ENCODE measurements at places on chromosomes 12 and 14.

- DNase-seq: peak; percentile 49
Observed at GRCh38 chr14:32682214-32682613, 256.5 kb upstream of the NPAS3 start.

DNA sequence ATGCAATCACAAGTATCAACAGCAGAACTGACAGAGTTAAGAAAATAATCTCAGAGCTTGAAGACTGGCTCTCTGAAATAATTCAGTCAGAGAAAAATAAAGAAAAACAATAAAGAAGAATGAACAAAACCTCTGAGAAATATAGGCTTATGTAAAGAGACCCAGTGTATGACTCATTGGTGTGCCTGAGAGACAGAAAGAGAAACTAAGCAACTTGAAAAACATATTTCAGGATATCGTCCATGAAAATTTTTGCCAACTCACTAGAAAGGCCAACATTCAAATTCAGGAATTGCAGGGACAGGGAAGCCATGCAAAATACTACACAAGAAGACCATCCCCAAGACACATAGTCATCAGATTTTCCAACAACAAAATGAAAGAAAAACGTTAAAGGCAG is 56.2 kb downstream of the APOBEC1 start:
- no peak for DNase-seq

DNA sequence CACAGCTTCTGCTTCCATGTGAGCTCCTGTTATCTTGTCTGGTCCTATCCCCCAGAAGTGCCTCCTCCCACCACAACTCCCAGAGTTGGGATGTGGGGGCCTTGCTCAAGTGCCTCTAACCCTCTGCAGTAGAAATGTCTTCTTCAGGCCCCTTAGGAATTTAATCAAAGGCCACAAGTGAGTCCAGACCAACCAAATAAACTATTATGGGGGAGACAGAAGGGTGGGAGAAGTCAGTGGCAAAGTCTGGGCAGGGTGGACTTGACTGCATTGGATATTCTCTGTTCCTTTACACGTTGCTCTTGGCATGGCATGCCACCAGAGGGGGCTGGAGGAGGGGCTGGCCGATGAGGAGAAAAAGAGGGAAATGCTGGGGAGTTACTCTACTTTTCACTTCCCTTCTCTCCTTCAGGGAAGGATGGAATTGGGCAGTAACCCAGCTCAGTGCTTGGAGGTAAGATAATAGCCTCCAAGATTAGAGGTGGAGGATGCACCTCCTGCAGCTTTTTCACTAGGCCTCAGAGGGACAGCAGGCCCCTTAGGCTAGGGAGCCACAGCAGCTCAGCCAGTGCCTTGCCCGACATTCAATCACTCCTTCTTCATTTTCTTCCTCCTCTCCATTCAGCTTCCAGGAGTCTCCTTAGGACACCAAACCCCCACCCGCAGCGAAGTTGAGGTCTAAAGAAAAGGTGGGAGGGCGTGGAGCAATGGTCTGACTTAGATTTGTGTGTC is 1.2 kb upstream of the AP1G2 start:
- peak; percentile 24 for DNase-seq

GRCh38 chr12:23666866-23667265 is 282.6 kb downstream of the SOX5 start:
- no peak for DNase-seq

DNA sequence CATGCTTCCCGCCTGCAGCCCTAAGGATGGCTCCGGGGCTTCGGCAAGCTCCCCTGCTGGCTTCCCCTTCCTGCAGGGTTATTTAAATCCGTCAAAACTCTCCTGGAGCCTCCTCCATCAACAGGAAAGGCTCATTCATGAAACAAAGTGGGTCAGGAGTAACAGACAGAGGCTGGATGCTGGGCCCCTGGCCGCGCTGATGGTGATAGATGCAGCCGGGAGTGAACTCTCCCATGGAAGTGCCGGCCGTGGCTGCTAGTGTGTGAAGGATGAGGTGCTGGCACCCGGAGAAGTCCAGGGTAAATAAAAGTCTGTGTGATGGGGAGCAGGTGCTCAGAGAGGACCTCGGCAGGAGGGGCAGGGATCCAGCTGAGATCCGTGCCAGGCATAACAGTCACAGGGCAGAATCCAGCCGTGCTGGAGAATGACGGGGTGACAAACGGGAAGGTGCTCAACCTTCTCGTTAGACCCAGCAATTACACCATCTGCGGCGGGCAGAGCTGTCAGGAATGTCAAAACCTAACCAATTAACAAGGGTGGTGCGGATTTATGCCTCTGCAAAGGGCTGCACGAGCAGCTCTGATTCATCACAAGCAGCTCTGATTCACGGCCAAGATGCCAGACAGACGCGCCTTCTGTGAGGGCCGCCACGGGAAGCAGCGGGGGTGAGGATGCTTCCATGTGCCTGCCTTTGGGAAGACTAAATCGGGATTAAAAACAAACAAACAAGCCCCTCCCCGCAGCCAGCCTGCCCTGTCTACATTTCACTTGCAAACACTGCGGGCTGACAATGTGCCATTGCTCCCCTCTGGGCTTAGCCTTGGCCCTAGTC is 55.6 kb downstream of the SYNE3 start:
- no peak for DNase-seq

DNA sequence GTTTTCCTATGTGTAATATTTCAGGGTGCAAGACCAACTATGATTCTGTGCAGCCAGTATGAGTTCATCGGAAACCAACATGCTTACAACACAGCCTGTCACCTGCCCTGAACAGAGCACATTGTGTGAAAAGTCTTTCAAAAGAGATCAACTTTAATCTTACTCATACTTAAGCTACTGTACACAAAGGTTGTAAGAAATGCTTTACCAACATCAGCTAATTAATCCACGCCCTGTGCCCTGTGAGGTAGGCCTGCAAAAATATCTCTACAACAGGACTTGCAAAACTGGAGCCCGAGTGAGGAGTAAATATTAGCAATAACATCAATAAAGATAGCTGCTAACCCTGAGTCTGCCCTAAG is 15.1 kb downstream of the APPL2 start:
- no peak for DNase-seq

DNA sequence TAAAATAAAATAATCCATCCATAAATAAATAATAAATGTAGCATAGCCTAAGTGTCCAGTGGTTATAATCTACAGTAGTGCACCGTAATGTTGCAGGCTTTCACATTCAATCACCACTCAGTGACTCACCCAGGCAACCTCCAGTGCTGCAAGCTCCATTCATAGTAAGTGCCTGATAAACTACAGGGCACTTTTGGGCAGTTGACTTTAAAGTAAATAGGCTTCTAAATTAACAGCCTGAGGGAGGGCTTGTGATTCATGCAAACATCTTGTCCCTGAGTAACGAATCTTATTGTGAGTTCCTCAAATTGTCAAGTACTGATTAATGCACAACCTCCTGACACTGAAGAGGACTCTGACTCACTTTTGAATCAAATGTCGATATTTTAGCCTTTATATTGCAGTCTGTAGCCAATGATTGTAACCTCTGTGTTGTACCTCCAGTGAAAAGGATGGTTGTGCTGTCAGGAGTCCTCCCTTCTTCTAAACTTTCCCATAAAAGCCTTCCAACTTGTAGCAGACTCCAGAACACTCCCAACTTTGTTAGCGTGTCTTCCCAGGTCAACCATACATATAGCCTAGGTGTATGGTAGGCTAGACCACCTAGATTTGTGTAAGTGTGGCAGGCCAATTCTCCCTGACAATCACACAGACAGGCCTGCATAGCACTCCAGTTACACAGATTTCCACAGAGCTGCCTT is 55.0 kb upstream of the BICD1 start:
- DNase-seq: no peak

DNA sequence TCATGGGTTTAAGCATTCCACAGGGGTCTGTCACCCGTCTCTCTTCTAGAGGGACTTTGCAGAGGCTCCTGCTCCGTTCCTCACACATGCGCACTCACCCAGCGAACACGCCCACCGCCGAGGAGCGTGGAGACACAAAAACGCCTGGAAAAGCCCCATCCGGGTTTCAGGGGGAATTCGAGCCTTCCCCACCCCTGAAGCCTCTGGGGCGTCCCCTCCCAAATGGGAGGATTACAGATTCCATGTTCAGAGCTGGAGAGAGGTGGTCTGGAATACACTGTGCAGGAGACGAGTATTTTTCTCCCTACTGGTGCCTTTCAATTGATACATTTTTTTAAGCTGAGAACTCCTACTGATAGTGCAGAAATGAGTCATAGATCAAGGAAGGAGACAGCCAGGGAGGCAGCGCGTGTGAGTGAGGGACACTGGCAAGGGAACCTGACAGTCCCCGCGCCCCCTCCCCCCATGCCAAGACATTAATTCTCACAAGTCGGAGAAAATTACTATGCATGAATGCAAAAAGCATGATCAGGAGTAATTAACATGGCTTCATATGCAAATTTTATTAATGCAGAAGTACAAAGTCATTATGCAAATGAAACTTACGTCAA is 36.9 kb downstream of the BCL11B start:
- DNase-seq: no peak

- no peak for DNase-seq
Observed at GRCh38 chr14:91254461-91254860, 10.0 kb upstream of the GPR68 start.

DNA sequence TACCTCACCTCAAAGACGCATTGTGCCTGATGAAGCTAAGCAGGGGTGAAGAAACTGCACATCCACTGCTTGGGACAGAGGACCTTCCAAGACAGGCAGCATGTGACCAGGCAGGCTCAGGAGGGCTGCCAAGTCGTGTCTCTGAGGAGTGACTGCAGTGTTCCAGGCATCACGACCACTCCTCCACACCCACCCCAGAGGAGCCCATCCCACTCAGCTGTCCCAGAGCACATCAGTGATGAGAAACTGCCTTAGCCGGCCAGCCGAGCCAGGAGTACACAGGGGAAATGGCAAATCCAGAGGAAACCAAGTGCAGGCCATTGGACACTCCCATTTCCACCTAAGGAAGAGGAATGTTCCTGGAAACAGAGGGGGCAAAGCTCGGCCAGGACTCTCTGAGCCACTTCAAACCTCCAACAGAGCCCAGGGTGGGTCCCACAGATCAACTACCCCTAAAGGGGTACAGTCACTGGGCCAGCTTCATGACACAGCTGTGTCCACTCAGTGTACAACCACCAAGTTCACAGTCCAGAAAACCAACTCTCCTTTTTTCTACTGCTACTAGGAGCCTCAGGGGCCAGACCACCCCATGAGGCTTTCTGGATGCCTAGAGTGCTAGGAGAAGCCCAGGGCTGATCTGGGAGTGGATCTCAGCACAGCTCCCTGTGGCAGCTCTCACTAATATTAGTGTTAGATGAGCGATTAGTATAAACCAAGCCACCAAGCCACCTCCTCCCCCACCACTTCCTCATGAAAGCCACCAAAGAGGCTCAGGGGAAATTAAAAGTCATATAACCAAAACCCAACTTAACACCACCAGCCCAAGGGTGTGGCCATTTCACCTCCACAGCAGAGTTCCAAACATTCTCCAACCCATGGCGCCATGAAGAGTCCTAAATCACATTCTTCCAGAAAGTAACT is 15.4 kb downstream of the PXN start:
- no peak for DNase-seq

- DNase-seq: no peak
Observed at GRCh38 chr12:23561364-23562345, 387.8 kb downstream of the SOX5 start.

DNA sequence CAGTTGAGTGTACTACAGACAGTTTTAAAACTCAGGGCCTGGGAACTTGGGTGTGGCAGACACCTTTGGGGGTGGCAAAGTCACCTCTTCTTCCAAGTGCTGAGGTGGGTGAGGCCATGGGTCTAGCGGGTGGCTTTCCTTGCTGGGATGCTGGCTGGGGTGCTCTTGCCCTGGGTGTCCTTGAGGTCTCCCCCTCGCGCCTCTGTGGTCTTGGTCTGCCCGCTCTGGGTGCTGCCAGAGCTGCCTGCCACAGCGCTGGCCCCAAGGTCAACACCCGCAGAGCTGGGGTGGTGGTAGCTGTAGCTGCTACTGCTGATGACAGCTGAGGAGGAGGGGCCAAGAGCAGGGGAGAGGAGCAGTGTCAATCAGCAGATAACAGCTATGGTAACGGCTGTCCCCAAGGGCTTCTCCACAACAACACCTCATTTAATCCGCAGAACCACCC is 6.8 kb downstream of the KRT74 start:
- no peak for DNase-seq

GRCh38 chr14:105908481-105908911 is 382.1 kb downstream of the TMEM121 start:
- DNase-seq: no peak

GRCh38 chr12:47751561-47751960 is 7.1 kb downstream of the RAPGEF3 start:
- DNase-seq: peak; percentile 59

GRCh38 chr14:75294649-75295033 is 16.0 kb downstream of the FOS start:
- DNase-seq: no peak

- no peak for DNase-seq
Observed at GRCh38 chr14:56386024-56386423, 193.6 kb upstream of the TMEM260 start.

DNA sequence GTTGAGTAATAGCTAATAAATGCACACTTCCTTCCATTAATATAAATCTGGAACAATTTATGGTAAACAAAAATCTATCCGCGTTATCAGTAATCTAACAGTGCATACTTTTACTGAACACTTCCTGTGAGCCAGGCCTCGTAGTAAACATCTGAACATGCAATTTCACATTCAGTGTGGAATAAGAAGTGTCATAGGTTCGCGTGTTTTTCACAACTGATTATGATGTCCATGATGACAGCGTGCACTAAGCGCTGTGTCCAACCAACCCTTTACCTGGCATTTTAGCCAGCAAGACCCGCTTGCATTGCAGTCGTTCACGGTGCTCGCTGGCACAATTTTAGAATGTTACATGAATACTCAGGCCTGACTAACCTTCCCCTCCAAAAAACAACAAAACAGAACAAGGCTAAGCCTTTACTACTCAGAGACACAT is 2.1 kb downstream of the PNMA1 start:
- DNase-seq: no peak

DNA sequence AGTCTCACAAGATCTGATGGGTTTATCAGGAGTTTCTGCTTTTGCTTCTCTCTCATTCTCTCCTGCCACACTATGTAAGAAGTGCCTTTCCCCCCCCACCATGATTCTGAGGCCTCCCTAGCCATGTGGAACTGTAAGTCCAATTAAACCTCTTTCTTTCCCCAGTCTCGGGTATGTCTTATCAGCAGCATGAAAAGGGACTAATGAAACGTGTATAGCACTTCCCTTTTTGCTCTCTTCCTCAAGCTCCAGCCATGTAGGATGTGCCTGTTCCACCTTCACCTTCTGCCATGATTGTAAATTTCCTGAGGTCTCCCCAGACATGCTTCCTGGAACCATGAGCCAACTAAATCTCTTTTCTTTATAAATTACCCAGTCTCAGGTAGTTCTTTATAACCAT is 7.0 kb upstream of the CRACR2A start:
- no peak for DNase-seq
